ENCODE measurements at places on chromosomes 7 and 10.

- DNase-seq: no peak
Observed at GRCh38 chr7:22082553-22082885, 136.8 kb upstream of the CDCA7L start.

GRCh38 chr7:18352339-18353255, 143.0 kb upstream of the HDAC9 start:
- no peak for DNase-seq

DNA sequence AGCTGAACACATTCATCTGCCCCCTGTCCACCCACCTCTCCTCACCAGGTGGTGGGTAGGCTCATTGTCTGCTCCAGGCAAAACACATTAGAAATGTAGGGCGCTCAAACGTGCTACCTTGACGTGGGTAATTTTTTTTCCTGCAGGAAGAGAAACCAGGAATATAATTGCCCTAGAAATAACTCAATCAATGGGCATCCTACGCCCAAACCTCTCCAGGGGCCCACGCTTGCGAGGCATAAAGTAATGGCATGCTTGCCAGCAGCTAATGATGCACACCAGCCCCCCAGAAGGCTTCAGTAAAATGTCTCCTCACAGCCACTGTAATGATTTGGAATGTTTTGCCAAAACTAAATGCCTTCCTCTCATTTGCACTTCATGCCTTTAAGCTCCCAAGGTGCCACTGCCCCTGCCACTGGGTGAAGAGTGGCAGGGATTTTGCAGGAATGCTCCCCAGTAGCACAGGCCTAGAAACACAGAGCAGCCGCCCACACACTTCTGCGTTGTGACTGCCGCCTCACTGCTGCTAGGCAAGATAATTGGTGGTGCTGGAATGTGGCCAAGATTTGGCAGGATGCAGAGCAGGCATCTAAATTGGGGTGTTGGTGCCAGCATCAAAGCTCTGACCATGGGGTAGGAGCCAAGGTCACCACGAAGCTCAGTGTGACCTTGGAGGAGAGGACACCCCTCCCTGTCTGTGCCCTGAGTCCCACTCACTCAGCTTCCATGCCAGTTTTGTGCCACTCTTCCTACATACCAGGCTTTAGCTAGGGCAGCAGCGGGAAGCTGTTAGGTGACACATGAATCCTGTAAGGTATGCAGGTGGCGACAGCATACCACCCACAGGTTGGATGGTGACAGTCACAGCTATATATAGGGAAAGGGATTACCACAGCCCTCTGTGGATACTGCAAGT, 48.7 kb upstream of the PPP1R3C start:
- no peak for DNase-seq

DNA sequence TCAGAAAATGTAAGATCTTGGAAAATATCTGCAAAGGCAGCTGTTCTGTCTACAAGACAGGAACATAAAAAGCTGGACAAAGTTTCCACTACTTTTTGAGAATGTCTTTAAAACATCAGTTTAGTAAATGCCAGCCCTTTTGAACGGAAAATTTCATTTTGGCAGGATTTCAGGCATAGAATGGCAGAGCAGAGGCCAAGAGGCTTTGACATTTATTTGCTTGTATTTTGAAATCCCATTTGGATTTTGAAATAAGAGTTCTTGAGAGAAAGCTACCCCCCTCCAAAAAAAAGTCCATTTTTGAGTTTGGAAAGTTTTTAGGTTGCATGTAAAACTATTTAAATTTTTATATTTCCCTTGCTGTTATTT, 3.1 kb upstream of the ETV1 start:
- DNase-seq: no peak

DNA sequence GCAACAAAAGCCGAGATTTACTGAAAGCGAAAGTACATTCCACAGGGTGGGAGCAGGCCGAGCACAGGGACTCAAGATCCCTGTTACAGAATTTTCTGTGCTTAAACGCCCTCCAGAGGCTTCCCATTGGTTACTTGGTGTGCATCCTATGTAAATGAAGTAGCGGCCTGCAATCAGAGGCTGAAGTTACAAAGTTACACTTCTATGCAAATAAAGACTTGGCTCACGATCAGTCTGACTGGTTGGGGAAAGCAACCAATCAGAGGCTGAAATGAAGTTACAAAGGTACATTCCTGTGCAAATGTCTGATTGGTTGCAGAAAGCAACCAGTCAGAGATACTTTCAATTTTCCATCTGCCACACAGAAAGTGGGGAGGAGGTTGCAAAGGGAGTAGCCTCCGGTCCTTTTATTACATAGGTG, 4.1 kb downstream of the ACBD7 start:
- DNase-seq: no peak

GRCh38 chr7:65927489-65928448, 54.2 kb downstream of the GUSB start:
- no peak for DNase-seq

DNA sequence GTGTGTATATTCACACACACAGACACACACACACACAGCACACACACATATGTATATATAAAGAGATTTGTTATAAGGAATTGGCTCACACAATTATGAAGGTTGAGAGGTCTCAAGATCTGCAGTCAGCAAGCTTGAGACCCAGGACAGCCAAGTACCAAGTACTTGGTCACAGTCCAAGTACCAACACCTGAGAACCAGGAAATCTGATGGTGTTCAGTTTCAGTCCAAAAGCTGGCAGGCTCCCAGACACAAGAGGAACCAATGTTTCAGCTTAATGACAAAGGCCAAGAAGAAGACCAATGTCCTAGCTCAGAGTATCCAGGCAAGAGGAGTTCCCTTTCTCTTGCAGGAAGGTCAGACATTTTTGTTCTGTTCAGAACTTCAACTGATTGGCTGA, 780.2 kb downstream of the MAGI2 start:
- DNase-seq: no peak

GRCh38 chr7:101125989-101126650, 784 bp upstream of the SERPINE1 start:
- no peak for DNase-seq

DNA sequence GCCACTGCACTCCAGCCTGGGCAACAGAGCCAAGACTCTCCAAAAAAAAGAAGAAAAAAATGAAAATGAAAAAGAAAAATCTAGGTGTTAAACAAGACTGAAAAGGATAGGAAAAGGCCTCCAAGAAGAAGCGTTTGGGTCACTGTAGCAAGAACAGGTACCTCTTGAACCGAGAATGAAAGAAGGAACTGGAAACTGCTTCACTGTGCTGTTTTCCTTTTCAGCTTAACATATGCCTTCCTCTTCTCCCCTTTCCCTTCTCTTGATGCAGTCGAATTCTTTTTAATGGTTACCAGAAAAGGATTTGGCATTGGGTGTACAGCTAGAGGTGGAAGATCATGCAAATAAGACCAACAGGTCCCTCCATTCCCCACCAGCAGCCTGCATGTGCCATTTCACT, 28.1 kb downstream of the LRRC4 start:
- no peak for DNase-seq

DNA sequence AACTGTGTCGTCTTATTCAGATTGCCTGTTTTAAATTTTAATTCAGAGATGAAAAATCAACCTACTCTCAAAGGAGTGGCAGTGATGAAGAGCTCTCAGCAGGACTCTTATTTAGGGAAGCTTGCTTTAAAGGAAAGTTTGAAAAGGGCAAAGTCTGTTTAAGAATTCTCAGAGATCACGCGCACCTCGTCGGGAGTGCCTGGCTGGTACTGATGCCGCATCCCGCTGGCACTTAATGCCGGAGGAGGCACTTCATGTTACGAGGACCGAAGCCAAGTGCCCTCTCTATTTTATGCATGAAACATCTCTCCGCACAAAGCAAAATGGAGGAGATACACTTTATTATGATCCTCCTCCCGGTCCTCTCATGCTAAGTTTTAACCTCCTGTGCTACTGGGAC, 71.1 kb upstream of the INSYN2A start:
- DNase-seq: no peak

DNA sequence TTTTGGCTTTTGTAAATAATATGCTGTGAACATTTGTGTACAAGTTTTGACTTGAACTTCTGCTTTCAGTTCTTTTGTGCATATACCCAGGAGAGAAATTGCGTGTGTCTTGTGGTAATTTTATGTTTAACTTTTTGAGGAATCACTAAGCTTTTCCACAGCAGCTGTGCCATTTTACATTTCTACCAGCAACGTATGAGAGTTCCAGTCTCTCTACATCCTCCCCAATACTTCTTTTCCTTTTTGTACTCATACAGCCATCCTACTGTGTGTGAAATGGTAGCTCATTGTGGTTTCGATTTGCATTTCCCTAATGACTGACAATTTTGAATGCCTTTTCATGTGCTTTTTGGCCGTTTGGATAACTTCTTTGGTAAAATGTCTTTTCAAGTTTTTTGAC, 66.3 kb upstream of the INHBA start:
- DNase-seq: no peak

- DNase-seq: no peak
Observed at GRCh38 chr10:7534480-7534852, 123.6 kb upstream of the SFMBT2 start.

GRCh38 chr10:114075093-114075492, 31.4 kb downstream of the ADRB1 start:
- no peak for DNase-seq

GRCh38 chr10:17737027-17737965, 14.7 kb upstream of the TMEM236 start:
- DNase-seq: no peak

GRCh38 chr7:16492513-16493062, 27.1 kb upstream of the SOSTDC1 start:
- DNase-seq: no peak

GRCh38 chr7:6198689-6199595, 73.5 kb downstream of the CYTH3 start:
- no peak for DNase-seq

DNA sequence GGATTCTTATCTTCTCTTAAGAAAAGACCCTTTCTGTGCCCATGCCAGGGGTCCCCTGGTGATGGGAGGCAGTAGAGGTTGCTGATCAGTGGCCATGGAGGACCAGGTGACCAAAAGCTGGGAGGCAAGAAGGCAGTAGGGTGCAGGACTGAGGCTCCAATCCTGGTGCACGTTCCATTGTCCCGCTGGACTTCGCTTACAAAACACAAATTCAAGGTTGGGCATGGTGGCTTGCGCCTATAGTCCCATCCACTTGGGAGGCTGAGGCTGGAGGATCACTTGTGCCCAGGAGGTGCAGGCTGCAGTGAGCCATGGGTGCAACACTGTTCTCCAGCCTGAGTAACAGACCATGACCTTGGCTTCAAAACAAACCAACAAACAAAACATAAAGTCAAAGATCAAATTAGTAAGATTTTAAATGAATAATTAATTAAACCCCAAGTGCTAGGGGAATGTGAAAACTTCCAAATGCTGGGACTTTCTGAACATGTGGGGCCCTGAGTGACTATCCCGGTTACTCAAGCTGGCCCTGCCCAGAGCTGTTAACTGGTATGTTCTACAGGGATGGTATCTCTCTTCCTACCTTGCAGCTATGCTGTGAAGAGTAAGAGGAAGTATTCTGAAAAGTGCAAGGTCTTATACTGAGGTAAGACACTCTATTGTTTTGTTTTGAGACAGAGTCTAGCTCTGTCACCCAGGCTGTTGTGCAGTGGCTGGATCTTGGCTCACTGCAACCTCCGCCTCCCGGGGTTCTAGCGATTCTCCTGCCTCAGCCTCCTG, 97.6 kb downstream of the LYZL2 start:
- DNase-seq: no peak

- no peak for DNase-seq
Observed at GRCh38 chr10:35502692-35503091, 102.4 kb upstream of the GJD4 start.

- no peak for DNase-seq
Observed at GRCh38 chr7:54339073-54339472, 203.1 kb upstream of the VSTM2A start.

DNA sequence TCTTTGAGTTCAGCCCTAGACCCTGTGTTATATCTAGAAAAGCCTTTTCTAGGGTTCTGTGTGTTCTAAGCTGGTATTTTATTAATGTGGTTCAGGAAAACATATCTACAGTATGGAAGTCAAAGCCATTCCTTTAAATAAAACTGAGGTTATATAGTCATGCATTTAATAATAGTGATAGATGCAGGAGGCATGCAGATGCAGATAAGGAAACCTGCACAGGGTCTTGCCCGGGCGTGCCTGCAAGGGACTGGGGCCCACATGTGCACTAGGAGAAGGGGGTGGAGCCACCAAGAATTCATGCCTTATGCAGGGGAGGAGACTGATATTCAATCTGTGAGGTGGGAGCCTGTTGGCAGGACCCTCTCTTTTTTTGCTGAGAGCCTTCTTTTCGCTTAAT, 171.5 kb downstream of the PRPF18 start:
- DNase-seq: no peak

GRCh38 chr10:59384761-59385160, 22.4 kb upstream of the FAM13C start:
- DNase-seq: no peak

GRCh38 chr10:95335933-95336699, 45.3 kb upstream of the PDLIM1 start:
- DNase-seq: no peak

- no peak for DNase-seq
Observed at GRCh38 chr10:93827056-93827804, 66.5 kb upstream of the SLC35G1 start.

GRCh38 chr7:108204281-108204796, 74.2 kb upstream of the LAMB4 start:
- DNase-seq: no peak

- DNase-seq: no peak
Observed at GRCh38 chr10:31924833-31925232, 3.8 kb downstream of the ARHGAP12 start.

DNA sequence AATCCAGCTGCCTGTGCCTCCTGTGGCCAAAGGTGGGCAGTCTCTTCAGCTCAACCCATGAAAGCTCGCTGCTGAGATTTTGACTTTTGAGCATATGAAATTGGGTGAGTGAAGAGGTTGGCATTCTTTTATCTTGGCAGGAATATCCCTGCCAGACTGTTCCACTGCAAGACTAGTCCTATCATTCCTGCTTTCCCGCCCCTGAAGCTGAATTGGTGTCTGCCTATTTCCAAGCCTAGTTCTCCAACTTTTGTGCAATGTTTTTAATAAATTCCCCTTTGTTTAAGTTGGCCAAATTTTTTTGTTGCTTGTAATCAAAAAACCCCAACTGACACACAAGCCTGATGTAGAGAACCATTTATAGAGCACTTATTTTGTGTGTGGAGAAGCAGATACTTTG, 34.8 kb upstream of the BICC1 start:
- no peak for DNase-seq

DNA sequence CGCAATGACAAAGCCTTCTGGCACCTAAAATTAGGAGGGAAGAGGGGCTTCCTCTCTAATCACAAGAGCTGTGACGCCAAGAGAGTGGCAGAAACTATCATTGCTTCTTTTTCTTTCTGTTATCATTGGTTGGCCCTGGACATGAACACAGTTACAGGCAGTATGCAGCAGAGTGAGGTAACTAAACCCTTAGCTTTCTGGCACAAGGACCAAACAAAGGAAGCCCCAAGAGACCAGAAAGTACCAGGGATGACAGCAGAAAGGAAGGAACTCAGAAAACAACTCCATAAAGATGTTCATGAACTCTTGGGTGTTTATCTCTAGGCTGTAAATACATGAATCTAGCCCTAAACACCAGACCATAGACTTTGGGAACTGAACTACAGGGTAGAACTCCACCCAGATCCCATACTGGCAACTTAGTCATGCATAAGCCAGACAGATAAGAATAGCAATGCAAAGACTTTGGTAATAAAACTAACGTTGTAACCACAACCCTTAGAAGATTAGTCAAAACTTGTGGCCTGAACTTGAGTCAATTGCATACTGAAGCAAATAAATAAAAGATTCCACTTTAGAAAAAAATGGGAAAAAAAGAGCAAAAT, 195.7 kb upstream of the PTN start:
- no peak for DNase-seq
